ENCODE measurements at places on chromosomes 3 and 15.

DNA sequence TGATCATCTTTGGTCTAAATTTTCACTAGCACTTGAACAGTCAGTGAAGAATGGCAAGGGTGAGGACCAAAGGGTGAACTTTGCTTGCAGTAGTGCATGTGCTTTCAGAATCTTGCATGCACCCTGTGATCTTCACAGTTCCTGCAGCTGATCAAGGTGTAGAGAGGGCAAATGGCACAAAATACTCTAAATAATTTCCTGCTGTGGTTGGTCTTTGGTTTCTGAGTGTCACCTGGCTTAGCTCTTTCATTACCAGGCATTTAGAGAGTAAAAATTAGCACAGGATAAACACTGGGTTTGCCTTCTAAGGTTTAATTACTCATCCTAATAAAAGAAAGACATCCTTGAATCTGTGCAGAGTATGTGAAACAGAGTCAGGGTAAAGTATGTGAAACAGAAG lies 11.4 kb downstream of the TIPARP start:
- DNase-seq = no peak

DNA sequence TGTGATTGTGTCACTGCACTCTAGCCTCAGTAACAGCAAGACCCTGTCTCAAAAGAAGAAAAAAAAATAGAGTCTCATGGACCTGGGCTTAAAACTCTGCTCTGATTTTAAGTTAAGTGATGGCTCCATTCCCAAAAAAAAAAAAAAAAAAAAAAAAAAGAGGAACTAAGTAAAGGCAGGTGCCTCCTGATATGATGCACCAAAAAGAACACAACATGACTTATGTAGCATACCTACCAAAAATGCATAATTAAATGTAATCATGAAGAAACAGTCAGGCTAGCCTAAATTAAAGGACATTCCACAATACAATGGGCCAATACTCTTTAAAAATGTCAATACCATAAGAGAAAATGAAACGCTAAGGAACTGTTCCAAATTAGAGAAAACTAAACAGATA lies 5.4 kb upstream of the IREB2 start:
- DNase-seq = no peak

DNA sequence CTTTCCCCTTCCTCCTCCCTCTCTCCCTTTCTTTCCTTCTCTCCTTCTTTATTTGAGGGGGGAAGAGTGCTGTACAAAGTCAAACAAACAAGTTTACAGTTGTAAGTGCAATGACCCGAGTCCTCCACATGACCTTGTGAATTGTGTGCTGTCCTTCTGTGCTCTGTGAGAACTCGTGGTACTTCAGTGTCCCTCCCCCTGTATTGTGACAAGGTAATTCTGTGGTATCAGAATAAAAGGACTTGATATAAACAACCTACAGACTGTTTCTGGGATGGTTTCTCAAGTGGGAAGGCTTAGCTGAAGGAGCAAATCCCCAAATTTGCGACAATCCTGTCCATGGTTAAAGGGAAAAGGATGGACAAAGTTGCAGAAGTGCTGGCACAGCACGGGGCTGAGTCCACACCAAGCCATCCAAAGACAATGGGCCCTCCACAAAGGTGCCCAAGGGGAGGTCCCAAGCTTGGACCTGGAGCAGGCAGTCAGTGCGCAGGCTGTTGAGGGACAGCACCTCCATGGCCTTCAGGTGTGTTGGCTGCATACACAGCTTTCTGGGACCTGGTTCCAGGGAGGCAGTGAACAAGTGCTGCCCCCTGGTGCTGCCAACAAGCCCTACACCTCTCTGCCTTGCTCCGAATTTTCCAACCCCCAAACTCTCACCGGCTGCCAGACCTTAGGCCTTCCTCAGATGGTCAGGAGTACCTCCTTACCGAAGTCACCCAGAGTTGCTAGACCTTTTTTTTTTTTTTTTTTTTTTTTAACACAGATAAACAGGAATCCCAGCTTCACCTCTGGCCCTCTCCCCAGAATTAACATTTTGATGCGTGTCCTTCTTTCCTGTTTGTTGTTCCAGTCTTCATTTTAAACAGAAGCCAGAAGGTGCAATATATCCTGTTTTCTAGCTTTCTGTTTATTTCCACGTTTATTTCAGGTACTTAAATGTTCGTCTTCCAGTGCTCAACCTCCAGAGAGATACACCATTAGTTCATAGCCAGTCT lies 2.6 kb upstream of the APEH start:
- DNase-seq = peak; percentile 58

GRCh38 chr15:76340803-76341365 lies 4.3 kb downstream of the ISL2 start:
- DNase-seq = no peak

DNA sequence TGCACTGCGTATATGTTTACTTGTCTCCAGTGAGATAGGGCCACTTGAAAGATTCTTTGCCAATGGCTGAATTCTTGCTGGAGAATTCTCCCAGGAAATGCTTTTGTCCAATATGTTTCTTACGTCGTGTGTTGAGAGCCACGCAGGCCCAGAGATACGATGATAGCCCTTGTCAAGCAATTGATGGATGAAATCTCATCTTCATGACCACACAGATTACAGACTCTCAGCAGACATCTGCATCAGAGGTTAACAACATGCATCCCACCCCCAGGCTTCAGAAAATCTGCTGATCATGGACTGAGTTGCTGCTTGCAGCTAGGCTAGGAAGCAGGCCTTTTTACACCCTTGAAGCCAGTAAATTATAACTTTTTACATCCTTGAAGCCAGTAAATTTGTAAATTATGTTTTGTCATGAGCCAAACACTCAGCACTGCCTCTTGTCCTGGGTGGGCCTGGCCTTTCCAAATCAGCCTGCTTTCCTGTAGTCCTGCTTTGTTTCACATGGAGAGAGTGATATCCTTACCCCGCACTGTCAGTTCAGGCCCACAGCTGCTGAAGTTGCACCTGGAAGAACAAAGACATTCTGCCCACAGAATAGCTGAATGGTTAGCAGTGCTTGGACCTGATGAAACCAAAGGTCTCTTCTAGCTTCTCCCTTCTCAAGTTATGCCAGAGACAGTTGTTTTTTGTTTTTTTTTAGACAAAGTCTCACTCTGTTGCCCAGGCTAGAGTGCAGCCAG lies 84.4 kb downstream of the GPR156 start:
- no peak for DNase-seq

- DNase-seq = no peak
These were observed 25.3 kb upstream of the SLC28A1 start for GRCh38 chr15:84859144-84859543.

GRCh38 chr15:38496151-38496550 lies 42.2 kb downstream of the FAM98B start:
- DNase-seq = no peak

DNA sequence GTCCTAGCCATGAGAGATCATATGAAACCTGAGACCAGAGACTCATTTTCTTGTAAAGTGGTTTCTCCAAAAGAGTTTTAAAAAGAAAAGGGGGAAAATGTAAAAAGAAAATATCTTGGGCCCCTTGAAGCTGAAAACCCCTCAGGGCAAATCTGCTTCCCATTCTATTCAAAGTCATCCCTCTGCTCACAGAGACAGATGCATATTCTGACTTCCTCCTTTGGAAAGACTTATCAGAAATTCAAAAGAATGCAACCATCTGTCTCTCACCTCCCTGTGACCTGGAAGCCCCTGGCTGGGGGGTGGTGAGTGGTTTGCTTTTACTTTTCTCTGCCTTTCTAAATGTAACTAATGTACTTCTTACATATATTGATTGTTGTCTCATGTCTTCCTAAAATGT lies 1154.8 kb downstream of the NSUN3 start:
- DNase-seq = no peak

DNA sequence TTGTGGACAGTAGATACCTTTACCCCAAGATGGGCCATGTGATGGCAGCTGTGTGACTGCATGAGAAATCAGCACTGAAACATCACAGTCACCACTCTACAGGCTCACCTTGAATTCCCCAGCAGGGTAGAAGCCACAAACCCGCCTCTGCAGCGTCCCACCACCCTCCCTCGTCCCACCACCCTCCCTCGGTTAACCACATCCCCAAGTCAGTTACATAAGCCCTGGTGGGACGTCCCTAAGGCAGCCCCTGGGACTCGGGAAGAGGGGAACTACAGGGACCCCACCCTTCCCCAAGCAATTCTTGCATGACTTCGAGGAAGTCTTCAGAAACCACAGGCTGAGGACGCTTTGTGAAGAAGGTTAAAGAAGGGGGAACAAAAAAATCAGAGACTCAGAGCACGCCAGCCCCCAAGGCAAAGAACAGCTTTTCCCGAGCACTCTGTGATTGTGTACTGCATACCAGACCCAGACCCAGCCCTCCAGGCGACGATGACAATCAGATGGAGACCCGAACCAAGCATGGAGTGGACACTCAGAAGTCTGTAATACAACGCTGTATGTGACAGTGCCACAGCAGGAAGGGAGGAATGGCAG lies 60.5 kb downstream of the SH3BP5 start:
- DNase-seq = no peak

- DNase-seq = no peak
These were observed 41.7 kb upstream of the PRICKLE2 start for GRCh38 chr3:64266983-64267382.

- DNase-seq = peak; percentile 53
These were observed 20.1 kb downstream of the GXYLT2 start for GRCh38 chr3:72907731-72908620.

- no peak for DNase-seq
These were observed 65.6 kb downstream of the ATP10A start for GRCh38 chr15:25797511-25797935.

- DNase-seq = peak; percentile 45
These were observed 1.7 kb downstream of the PKM start for GRCh38 chr15:72229076-72229946.

DNA sequence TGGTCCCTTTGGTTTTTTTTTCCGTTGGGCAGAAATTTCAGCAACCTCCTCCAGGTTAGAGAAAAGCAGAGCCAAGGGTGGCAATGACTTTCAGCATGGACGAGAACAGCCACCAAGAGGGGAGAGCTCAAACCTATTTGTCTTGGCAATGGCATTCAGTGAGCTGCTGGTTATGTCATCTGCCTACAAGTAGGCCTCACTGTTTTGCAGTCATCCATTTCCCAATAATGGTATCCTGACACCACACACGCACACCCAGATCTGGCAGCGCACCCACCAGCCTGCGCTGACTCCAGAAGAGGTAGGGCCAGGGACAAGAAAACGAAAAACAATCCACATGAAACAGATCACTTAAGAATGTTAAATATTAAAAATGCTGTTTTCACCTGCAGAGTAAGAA lies 92.3 kb downstream of the MAGI1 start:
- peak; percentile 77 for DNase-seq

DNA sequence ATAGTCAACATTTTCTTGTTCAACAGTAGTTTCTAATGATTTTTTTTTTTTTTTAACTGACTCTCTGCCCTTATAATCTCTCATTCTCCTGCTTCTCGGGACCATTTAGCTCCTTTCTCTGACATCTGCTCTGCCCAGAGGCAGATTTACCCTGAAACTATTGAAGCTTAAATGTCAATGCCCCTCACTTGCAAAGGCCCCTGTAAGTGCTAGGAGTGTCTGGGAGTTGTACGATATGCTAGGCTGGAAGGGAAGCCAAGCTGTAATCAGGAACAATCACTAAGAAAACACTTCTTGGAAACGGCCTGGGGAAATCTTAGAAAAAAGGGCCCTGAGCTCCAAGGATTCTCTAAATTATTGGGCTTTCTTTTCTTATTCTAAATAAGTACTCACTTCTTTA lies 5.8 kb upstream of the PLOD2 start:
- DNase-seq = peak; percentile 59

DNA sequence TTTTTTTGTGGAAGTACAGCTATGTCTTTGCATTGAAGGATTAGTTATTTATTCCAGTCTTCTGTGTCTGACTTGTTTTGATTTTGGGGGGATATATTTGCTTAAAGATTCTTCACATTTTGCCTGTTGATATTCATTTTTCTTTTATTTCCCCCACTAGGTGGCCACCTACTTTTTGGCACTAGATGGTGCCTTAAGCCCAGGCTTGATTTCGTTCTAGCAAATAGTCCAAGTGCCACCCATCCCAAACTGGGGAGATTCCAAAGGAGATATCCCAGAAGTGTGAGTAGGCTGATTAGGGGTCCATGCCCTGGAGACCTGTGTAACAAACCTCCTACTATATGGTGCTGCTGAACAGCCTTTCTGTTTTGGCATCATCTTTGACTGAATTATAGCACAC lies 80.0 kb upstream of the SPATA16 start:
- peak; percentile 9 for DNase-seq

- peak; percentile 4 for DNase-seq
These were observed 96.1 kb upstream of the RASGRP1 start for GRCh38 chr15:38660738-38661137.

DNA sequence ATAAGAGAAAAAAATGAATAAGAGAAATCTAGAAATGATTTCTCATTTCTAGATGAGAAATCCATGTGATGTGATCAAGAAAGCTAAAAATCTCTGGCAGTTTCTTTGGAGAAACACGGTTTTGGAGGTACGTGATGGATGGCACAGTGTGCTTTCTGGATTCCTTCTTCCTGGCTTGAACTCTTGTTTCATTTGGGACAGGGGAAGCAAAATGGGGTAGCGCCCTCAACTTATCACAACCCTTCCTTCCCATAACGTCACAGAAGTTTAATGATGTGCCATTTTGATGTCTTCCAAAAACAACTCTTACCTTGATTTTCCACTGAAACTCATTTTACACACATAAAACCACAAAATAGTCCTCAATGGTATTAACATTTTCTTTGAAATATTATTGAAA lies 1037.3 kb downstream of the ROBO2 start:
- no peak for DNase-seq

DNA sequence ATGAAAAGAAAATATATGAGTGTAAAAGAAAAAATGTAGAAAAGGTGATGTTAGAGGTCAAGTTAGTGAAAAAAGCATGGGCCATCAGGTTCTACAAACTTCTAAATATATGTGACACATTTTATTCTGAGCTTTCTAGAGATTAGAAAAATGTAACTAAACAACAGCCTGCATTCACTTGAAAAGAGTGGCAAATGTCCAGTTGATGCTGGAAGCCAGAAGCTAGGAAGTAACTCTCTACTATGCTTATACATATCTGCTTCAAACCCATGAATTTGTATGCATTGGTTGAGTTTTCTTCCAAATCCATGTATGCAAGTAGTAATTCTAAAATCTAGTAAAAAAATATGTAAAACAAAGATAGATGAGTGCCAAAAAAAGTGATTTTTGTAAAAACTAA lies 123.5 kb downstream of the TGFBR2 start:
- DNase-seq = no peak

- no peak for DNase-seq
These were observed 222.5 kb downstream of the SUCLG2 start for GRCh38 chr3:67431887-67432286.

GRCh38 chr3:128845119-128845777 lies 34.2 kb upstream of the ACAD9 start:
- peak; percentile 26 for DNase-seq

DNA sequence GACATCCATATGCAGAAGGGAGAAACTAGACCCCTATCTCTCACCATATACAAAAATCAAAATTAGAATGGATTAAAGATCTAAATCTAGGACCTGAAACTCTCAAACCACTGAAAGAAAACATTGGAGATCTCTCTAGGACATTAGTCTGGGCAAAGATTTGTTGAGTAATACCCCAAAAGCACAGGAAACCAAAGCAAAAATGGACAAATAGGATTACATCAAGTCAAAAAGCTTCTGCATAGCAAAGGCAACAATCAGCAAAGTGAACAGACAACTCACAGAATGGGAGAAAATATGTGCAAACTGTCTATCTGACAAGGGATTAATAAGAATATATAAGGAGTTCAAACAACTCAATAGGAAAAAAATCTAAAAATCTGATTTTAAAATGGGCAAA lies 54.8 kb downstream of the MYO9A start:
- DNase-seq = no peak

- DNase-seq = no peak
These were observed 57.6 kb upstream of the MEX3B start for GRCh38 chr15:82103468-82103867.
